ENCODE measurements at places on chromosomes 2 and 18.

DNA sequence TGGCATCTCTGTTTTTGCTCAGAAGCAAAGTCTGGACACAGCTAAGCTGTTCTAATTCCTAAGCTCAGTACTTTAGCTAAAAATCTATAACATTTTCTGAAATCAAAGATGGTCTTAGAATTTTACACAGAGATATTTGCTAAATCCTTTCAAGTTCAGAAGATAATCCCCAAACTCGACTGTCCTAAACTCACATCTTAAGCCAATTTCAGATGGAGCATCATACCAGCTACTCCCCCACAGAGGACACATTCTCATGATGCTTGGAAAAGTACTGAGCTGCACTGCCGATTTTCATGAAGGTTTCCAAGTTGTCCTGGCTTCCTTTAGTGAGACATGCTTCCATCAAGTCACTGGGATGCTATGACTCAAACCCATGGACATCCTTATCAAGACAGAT, 535.5 kb downstream of the SUCLG1 start:
- DNase-seq = no peak

GRCh38 chr2:12750166-12750905, 33.6 kb downstream of the TRIB2 start:
- DNase-seq = no peak

DNA sequence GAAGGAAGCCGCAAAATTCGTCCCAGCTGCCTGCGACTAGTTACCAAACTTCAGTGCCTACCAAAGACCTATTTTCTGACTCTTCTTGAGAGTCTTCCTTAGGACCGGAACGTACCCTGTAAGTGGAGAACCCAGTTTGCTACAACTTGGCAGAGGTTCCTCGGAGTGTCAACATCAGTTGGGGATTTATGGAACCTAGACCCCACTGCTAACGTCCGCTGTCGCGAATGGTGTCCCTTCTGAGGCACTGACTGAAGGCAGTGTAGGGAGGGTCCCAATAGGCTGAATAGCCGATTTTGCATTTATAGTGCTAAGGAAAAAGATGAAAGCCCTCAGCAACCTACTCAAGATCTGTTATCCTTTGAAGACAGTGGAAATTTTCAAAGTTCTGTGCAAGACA, 568 bp upstream of the STK17B start:
- no peak for DNase-seq

DNA sequence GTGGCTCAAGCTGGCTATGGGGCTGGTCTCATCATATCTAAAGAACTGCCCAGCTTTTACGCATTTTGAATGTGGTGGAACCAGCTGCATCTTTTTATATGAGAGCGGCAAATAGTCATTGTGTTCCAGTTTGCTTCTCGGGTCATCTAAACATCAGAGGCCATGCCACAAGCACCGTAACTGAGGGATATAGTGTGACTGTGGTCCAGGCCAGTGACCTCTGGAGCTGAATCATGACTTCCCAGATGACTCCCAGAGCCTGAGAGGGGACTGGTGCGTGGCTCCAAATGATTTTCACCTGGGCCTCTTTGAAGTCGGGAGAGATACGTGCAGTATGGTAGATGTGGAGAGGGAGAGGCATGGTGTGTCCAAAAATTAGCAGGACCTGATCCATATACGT, 271.0 kb downstream of the NEDD4L start:
- no peak for DNase-seq

DNA sequence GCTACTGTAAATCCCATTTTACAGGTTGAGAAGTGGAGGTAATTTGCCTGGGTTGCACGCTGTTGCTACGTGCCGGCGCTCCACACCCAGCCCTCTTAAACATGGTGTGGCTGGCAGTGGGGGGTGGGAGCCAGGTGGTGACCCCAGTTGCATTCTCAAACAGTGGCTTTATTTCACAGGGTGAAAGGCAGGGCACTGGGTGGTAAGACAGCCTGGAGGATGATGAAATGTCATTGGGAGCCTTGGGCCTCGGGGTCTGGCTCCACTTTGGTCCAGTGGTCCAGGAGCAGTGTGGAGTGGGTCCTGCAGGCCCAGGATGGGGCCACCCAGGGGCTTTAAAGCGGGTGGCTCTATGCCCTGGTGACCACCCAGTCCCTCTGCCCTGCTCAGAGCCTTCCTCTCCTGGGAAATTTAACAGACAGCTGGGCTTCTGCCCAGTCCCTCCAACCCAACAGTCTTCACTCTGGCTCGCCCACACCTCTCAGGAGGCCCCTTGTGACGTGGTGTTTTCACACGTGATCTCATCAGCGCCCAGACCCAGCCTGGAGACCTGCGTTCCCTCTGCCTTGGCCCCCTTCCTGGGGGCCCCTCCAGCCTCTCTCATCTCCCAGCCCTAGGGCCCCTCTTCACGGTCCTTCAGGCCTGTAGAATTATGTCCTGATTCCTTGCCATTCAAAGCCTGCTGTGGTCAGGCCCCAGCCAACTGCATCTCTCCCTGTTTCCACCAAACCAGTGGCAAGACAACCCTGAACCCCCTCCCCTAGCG, 92.5 kb downstream of the INHBB start:
- no peak for DNase-seq
